Cortex of kidney (tissue), 1 donor: ENCODE measurements at places on chromosomes 6 and 20.

DNA sequence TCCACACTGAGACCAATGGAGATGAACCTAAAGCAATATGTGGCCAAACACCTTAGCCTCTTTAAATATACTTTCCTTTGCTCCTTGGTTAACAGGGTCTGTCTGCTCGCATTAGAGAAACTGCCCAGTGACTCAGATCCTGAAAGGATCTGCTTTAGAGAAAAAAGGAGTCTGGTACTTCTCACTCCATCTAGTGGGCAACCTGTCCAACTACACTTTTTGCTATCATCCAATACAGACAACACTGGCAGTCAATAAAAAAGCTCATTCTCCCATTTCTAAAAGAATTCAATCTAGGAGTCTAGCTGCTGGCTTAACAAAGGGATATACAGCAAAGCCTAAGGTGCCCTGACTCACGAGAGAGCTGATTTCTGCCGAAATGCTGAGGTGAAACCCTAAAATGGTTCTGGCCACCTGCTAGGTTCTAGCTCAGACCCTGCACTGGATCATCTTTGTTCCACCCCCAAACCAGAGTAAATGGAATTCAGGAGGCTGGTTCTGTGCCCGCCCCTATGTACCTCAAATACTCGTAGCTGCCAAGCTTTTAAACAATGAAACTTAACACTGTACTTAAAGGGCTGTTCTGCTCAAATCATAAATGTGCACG lies 11.5 kb downstream of the GNL1 start:
- no peak for DNase-seq

GRCh38 chr20:46035713-46036112 lies 6.7 kb downstream of the SLC12A5 start:
- no peak for DNase-seq

DNA sequence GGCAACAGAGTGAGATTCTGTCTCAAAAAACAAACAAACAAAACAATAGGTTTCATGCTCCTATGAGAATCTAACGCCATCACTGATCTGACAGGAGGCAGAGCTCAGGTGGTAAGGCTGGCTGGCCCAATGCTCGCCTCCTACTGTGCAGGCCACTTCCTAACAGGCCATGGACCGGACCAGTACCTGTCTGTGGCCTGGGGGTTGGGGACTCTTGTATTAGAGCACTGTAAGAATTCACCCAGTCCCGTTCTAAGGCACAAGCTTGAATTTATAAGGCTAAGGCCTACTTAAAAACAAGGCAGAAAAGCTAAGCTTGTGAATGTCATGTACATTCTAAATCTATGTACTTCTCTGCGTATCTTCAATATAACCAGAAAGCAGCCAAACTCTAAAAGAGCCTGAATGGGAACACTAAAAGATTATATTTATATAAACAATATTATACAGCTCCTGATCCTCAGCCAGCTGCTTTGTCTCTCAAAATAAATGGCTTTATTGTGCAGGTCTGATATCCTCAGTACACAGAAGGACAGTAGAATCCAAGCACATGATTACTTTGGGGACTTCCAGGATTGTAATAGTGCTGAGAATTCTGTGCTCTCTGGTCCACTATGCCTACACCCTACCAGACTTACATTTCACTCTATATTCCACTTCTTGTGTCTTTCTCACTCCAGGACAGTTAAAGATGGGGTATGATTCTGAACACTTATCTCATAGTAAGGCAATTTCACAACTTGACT lies 64.5 kb upstream of the DST start:
- DNase-seq = no peak

GRCh38 chr20:38630727-38631126 lies 29.1 kb downstream of the ARHGAP40 start:
- no peak for DNase-seq

DNA sequence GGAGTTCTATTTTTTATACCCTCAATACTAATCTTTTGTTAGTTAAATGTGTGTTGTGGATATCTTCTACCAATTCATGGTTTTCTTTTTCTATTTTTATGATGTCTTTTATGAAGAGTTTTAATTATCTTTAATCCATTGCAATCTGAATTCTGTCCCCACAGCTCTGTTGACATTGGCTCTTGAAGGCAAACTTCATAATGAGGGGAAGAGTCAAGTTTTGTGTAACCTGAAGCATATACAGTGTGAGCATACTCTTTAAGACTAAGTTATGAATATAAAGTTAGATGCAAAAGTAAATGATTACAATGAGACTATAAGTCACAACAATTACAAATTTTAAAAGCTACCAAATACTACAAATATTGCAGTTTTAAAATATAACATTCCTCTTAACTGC lies 34.2 kb downstream of the RNF217 start:
- no peak for DNase-seq

GRCh38 chr6:136084403-136084802 lies 165.7 kb downstream of the MTFR2 start:
- no peak for DNase-seq

GRCh38 chr20:19757487-19758132 lies 448 bp upstream of the RIN2 start:
- DNase-seq = no peak

DNA sequence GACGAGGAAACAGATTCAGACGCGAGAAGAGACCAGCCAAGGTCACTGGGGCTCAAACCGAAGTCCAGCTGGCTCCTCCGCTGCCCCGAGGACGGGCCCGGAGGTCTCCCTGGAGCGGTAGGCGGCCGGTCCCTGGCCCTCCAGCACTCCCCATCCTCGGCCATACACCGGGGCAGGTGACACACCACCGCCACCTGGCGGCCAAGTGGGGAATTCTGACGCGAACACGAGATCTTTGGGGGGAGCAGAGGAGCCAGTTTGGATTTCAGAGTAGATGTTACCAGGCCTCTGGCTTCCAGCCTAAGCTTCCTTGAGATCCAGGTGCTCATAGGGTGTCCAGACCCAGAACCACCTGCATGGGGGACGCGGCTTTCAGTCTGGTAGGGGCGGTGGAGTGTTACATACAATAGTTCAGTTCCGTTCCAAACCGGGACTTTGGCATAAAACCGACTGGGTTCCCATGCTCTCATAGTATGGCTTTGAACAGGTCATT lies 16.1 kb downstream of the BPIFB1 start:
- DNase-seq = no peak

GRCh38 chr6:114714836-114715507 lies 372.1 kb upstream of the HS3ST5 start:
- no peak for DNase-seq

GRCh38 chr6:157424491-157425020 lies 43.6 kb downstream of the ZDHHC14 start:
- DNase-seq = no peak

- DNase-seq = no peak
Observed at GRCh38 chr20:9744551-9744950, 94.3 kb downstream of the PAK5 start.
